ENCODE measurements at places on chromosomes 2 and 18.

- no peak for DNase-seq
Measured at GRCh38 chr2:201959626-201960025, 74.0 kb upstream of the FZD7 start.

DNA sequence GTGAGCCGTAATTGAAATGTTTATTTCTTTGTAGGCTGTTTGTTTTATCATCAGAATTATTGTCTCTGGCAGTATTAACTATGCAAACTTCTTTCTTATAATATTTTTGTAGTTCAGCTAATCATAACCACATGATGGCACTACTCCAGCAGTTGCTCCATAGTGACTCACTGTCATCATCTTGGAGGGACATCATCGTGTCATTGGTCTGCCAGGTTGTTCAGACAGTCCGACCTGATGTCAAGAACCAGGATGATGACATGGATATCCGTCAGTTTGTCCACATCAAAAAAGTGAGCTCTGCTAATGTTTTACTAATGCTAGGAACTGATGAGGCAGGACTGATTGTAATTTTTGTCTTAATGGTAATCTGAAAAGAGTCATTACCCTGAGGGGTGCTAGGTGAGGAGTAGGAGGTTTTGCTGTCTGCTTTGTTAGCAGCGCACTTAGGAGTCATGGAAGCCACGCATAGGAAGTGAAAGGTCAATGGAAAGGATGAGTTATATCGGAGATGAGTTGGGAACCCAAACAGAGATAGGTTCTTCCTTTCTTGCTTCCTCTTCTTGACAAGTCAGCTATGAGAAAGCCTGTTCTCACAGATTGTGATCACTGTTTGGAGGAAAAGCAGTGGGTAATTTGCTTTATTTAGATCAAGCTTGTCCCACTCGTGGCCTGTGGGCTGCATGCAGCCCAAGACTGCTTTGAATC, 49.2 kb downstream of the PIKFYVE start:
- DNase-seq = no peak

DNA sequence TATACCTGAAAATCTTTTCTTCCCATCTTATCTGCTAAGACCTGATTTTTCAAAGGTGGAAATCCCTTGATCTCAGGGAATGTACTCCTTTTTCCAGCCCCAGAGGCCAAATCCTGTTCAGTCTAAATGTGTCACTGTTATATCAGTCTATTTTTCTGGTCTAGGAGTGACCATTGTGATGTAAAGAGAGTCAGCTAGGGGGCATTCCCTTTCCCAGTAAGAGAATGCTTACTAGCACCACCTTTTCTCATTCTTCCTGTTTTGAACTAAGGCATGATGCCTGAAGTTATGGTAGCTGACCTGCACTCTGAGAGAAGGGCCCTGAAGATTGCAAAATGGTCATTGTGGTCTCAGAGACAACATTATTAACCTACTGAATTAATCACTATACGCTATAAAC, 124.1 kb upstream of the XIRP2 start:
- no peak for DNase-seq

DNA sequence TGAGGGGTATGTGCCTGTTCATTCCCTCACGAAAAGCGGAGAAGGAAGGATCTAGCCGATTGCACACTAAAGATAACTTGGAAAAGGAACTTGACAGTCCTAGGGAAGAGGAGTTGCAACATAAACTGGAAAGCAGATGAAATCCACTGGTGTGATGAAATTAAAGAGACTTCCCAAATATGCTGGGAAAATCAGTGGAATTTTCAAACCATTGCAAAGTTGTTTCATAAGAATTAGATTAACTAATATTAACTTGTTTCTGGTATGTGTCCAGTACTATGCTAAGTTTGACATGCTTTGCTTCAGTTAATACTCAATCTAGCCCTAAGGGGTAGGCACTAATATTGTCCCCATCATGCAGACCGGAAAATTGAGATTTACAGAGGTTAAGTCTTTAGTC, 222.7 kb downstream of the IKZF2 start:
- no peak for DNase-seq

DNA sequence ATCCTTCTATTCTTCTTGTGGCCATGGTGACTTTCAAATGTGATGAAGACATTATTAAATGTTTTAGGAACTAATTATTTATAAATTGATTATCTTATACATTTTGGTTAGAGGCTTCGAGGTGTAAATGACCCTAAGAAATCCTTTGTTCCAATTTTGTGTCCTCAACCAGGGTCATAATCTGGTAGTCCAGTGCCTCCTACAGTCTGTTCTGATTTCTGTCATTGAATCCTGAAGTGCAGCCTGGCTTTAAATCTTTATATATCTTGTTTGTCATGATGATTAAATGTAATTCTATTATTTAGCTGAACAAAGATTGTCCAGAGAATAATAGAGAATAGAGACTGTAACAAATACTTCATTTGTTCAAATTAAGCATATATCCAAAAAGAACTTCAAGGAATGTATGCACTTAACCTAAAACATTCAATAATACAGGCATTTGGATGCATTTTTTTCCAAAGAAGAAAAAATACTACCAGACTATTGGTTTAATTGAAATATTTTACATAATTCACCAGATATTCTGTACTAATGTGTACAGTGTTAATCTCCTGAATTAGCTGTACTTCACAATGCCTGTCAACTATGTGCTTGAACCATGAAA, 89.8 kb downstream of the PRPF40A start:
- DNase-seq = no peak

GRCh38 chr2:199261239-199261638, 196.5 kb downstream of the SATB2 start:
- no peak for DNase-seq

DNA sequence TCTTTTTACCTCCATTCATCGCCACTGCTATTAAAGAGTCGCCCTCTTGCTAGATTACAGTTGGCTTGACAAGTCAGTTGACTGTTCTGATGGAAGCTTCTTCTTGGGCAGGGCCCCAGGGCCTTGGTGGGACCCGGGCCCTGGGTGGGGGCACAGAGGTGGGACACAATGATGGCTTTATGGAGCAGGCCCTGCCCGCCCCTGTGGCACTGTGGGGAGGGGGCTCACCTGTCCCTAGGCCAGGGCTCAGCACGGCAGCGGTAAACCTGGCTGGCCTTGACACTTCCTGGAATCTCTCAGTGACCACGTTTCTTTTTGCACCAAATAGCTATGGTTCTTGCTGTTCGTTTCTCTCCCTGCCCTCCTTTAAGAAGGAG, 4.9 kb upstream of the HS6ST1 start:
- no peak for DNase-seq

DNA sequence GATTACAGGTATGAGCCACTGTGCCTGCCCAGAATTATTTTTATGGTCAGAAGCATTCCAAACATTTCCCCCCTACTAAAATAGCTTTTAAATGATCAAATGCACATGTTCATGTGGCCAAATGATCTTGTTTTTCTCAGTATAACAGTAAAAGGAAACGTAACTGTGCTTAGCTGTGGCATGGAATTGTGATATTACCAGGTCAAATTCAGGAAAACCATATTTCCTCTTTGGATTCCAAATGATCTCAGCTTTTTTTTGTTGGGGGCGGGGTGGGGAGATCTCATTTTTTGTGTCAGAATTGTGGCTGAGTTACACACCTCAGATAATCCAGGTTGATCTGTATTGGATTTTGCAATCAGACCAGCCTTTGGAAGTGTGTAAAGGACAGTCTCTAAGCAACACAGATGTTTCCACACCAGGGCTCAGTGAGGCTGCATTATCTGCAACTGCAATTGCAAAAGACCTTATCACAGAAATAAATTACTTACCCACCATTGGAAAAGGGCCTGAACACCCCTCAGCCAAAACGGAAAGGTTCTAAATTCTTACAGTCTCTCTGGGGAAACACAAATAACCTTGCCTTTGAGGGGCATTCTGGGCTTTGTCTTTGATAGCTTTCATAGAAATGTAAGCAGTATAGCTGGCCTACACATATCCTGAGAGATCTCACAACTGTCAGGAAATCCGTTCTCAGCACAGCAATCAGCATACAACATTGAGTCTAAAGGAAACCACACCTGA, 8.4 kb downstream of the CASP10 start:
- DNase-seq = no peak

- DNase-seq = no peak
Measured at GRCh38 chr2:158211502-158211901, 109.8 kb downstream of the UPP2 start.

- no peak for DNase-seq
Measured at GRCh38 chr2:218478544-218478943, 59.6 kb downstream of the VIL1 start.

DNA sequence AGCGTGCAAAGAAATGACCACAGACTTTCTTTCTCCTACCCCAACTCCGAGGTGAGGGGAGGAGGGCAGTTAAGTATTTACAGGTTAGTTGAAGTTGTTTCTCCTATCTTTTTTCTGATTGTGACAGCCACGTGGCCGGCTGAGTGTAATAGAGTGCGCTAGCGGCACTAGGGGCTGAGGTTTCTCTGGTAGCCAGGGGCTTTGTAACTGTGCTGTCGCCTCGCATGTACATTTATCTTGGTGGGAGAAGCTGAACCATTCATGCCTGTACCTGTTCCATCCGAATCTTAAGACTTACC, 214.1 kb upstream of the STON1 start:
- DNase-seq = no peak

DNA sequence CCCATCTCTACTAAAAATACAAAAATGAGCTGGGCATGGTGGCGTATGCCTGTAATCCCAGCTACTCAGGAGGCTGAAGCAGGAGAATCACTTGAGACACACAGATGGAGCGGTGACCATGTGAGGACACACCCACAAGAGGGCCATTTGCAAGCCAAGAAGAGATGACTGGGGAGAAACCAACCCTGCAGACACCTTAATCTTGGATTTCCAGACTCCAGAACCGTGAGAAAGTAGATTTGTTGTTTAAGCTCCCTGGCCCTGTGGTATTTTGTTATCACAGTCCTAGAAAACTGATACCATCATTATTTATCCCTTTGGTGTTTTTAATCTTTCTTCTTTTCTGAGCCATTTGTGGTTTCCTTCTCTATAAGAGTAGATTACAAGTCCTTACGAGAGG, 88.6 kb upstream of the ID2 start:
- no peak for DNase-seq

DNA sequence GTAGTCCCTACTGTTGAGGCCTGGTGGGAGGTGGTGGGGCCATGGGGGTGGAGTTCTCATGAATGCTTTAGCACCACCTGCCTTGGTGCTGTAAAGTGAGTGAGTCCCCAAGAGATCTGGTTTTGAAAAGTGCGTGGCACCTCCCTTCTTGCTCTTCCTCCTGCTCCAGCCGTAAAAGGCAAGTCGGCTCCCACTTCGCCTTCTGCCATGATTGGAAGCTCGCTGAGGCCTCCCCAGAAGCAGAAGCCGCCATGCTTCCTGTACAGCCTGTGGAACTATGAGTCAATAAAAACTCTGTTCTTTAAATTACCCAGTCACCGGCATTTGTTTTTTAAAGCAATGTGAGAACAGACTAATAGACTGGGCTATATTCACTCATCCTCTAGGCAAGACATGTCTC, 141.3 kb upstream of the ALKAL2 start:
- DNase-seq = no peak

DNA sequence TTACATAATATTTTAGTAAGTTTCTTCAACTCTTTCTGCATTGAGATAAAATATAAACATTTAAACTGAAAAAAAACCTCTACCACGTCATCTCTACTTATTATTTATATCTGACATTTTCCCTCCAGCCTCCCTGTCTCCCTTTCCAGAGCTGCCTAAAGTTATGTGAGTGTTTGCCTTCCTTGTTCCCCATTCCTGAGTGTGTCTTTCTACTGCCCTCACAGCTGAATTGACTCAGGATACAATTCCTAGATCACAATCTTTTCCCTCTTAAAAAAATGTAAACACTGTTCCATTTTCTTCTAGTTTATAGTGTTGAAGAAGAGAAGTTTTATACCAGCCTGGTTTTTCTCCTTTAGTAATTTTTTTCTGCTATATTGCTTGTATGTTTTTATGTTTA, 5.3 kb downstream of the TRPM8 start:
- DNase-seq = no peak

- no peak for DNase-seq
Measured at GRCh38 chr18:45049578-45050319, 369.1 kb downstream of the SETBP1 start.

DNA sequence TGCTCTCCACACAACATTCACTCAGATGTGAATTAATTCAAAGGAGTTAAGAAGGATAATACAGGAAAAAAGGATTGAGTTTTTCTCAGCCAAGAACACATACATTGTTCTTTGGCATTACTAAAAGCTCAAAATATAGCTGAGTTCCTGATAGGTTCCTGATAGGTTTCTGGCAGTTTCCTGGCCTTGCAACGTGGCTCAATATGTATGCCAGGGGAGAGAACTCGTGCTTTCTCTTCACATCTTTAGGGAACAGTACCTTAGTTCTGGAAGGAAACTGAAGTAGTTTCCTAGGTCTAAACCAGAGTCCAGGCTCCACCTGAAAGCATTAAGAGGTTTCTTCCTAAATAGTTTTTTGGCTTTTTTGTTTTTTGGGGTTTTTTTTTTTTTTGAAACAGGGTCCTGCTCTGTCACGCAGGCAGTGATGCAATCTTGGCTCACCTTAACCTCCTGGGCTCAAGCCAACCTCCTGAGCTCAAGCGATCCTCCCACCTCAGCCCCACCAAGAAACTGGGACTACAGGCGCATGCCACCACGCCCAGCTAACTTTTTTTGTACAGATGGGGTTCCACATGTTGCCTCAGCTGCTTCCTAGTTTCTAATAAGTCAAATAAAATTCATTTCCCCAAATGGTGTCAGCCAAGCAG, 42.8 kb downstream of the ESCO1 start:
- DNase-seq = no peak

DNA sequence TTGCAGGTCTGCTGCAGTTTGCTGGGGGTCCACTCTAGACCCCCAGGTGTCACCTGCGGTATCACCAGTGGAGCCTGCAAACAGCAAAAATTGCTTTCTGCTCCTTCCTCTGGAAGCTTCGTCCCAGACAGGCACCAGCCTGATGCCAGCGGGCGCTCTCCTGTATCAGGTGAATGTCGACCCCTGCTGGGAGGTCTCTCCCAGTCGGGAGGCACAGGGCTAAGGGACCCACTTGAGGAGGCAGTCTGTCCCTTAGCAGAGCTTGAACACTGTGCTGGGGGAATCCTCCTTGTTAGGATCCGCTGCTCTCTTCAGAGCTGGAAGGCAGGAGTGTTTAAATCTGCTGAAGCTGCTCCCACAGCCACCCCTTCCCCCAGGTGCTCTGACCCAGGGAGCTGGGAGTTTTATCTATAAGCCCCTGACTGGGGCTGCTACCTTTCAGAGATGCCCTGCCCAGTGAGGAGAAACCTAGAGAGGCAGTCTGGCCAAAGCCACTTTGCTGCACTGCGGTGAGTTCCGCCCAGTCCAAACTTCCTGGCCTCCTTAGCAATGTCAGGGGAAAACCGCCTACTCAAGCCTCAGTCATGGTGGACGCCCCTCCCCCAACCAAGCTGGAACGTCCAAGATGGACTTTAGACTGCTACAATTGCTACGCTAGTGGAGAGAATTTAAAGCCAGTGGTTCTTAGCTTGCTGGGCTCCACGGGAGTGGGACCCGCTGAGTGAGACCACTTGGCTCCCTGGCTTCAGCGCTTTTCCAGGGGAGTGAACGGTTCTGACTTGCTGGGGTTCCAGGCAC, 652.5 kb downstream of the KCNJ3 start:
- no peak for DNase-seq

All from cortex of kidney (tissue), 1 donor.